ENCODE measurements at places on chromosomes 2 and 18.

- no peak for DNase-seq
These were observed 5.6 kb downstream of the TMEM163 start for GRCh38 chr2:134713176-134713575.

DNA sequence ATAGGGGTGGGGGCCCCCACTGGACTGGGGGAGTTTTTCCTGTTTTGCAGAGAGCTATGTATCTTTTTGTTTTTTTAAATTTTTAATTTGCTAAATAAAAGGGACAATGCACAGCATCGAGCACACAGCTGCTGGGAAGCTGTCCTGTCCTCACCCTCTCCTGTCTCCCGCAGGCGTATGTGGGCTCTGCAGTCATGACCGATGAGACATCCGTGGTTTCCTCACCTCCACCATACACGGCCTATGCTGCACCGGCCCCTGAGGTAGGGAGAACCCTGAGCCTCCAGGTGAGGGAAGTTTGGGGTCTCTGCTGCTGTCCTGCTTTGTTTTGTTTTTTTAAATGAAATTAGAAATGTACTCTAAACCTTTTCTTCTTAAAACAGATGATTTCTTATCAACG lies 27.6 kb downstream of the PLEKHB2 start:
- no peak for DNase-seq

GRCh38 chr2:54999182-54999581 lies 51.1 kb downstream of the RTN4 start:
- no peak for DNase-seq

- no peak for DNase-seq
These were observed 9.9 kb downstream of the SH2D6 start for GRCh38 chr2:85428343-85428881.

DNA sequence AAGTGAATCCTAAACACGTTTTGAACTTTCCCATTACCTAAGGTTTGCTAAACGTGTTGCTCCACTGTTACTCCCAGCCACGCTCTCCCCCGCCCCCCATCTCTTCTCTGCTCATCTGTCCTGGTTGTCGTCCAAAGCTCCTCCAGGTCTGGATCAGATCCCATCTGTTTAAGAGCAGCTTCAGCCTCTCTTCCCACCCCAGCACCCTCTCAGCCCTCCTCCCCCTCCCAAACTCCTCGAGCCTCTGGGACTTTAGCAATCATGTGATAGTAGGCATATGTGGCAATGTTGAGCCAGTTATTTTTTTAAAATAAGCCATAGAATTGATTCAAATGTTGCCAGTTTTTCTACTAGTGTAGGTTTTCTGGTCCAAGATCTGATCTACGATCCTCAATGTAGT lies 20.0 kb upstream of the LPIN1 start:
- no peak for DNase-seq

DNA sequence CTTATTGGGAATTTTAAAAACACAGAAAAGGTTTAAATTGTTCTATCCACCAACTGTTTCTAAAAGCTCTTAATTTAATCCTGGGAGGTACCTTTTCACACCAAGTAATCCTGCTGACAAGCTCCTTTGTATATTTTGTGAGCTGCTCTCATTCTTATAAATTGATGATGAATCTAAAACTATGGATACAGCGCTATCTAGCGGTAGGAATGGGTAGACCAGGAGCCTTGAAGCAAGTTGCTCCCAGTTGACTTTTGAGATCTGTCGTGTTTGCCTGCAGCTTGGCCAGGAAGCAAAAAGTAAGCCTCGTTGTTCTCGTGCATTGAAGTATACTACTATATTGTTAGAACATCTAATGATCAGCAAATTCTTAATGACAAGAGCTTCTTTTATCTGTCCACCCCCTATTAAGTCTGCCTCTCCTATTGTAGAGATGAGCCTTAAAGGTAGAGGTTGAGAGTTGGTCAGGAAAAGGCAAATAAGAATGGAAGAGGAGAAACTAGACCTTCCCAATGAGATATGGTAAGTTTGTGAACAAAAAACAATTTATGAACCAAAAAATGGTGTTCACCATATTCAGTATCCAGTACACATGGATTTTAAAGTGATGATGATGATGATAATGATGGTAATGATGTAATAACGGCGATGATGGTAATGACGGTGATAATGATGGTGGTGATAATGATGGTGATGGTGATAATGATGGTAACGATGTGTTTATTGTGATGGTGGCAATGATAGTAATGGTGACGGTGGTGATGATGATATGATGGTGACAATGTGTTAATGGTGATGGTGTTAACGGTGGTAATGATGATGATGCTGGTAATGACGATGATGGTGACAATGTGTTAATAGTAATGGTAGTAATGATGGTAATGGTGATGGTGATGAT lies 212.1 kb upstream of the NCKAP5 start:
- DNase-seq = no peak

DNA sequence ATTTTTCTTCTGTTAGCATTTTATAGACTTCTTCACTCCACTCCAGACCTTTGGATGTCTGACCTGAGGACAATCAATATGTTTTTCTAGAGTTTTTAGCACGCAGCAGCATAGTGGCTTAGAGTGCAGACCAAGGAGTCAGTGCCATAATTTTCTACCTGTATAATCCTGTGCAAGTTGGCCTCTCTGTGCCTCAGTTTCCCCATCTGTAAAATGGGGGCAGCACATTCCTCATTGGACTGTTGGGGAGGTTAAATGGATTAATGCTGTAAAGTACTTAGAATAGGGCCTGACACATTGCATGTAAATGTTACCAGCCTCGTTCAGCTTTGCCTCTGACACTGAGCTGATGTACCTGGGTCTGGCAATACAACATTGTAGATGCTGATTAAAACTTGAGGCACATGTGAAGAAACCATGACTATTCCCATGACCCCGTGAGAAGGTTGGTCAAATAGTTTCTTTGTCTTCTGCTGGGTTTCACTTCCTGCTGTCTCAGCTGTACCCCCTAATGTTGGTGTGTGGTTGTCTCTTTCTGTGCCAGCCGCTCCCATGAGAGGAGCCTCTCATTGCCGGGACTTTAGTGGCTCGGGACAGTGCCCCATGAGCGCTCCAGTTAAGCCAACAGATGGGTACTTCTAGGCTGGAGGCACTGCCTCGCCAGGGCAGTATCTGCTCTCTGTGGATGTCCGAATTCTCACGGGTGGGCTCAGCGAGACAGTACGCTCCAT lies 125.3 kb downstream of the SH3RF3 start:
- DNase-seq = no peak

GRCh38 chr2:19068206-19068605 lies 290.2 kb downstream of the OSR1 start:
- DNase-seq = no peak

- no peak for DNase-seq
These were observed 566.2 kb upstream of the CDH2 start for GRCh38 chr18:28743115-28743514.

- no peak for DNase-seq
These were observed 13.0 kb downstream of the ANTXR1 start for GRCh38 chr2:69026026-69026425.

DNA sequence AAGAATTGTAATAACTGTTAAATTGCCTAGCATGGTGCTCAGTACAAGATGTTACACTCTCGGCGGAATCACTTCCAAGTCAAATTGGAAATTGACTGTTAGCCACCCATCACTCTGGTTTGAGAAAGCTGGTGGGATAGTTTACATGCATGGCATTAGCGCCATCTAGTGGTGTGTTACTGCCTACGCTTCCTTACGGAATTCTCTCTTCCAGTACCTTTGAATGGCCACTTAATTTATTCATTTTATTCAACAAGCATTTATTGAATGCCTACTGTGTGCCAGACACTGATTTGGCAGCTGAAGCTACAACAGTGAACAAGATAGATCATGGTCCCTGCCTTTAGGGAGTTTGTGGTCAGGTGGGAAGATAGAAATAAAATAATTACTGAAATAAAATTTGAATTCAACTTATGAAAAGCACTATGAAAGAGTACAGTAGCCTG lies 171.2 kb downstream of the TMEM247 start:
- DNase-seq = peak; percentile 43

DNA sequence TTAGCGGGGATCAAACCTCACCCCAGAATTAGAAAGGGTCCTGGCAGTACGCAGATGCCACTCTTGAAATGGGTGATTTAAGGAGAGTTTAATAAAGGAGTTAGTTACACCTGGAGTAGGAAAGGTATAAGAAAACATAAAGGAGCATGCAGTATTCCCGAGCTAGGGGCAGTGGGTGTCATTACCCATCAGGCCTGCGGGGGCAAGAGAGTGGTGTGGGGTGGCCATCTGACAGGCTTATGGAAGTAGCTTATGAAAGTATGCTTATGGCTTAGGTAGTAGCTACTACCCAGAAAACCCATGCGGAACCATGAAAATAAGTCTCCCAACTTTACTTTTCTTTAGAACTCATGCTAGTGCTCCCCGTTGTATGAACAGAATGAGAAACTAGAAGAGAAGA lies 568.9 kb upstream of the ACVR2A start:
- no peak for DNase-seq

- no peak for DNase-seq
These were observed 14.5 kb downstream of the SESTD1 start for GRCh38 chr2:179250095-179250494.

- no peak for DNase-seq
These were observed 550.1 kb downstream of the SPAG16 start for GRCh38 chr2:213834331-213834730.

- DNase-seq = no peak
These were observed 170.5 kb downstream of the CDH20 start for GRCh38 chr18:61503688-61504087.

- no peak for DNase-seq
These were observed 19.5 kb downstream of the WIPF1 start for GRCh38 chr2:174577967-174578589.

- DNase-seq = no peak
These were observed 188.6 kb downstream of the ARL6IP6 start for GRCh38 chr2:152907046-152907445.

DNA sequence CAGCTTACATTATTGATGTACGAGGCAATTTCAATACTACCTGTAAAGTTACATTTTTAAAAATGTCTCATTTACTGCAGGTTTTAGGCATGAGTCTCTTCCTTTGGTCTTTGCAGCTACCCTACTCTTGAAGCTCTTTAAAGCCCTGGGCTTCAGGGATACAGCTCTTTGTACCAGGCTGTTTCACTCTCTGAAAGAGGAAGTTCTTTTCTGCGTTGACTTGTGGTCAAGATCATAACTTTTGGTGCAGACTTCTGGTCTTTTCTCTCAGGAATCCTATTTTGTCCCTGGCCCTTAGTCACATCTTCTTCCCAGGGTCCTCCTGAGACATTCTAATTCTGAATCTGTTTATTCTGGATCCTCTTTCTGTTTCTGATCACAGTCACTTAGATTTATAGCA lies 16.6 kb upstream of the HRH4 start:
- no peak for DNase-seq

GRCh38 chr18:48926420-48926857 lies 24.3 kb downstream of the SMAD7 start:
- no peak for DNase-seq

DNA sequence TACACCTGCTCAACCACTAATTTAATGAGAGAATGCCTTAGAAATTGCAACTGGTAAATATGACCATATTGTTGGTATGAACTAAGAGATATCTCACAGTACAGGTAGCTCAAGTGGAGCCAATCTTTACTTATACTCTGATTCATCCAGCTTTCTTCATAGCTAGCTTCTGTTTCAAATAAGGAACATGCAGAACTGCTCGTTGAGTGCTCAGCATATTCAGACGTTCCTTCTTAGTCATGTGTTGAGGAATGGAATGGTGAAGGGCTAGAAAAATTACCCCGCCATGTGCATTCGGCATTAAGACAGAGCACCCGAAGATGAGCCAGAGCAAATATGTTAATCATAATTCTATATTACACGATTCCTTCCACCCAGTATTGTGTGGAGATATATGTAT lies 144.0 kb upstream of the VRK2 start:
- DNase-seq = no peak

GRCh38 chr2:164797627-164798026 lies 44.0 kb downstream of the COBLL1 start:
- no peak for DNase-seq

Measured in stimulated activated CD4-positive, alpha-beta T cell treated with anti-CD3 and anti-CD28 coated beads, Interleukin-4, amount 100 ng/mL, for 4 hours (primary cell).